ENCODE measurements at places on chromosomes 13 and 19. TPM values are rescaled to one million over a fixed set of nuclear protein-coding genes. Genes with fewer than 3 reads are reported as not detected.

The CLIP3 gene
- 0.36 TPM for total RNA-seq

The PROZ gene
- total RNA-seq: not detected

The PRODH2 gene
- total RNA-seq: not detected

The FAM216B gene
- total RNA-seq: not detected

The ZNF570 gene
- total RNA-seq: 8.8 TPM

The ANKLE1 gene
- total RNA-seq: 0.64 TPM

The PSG3 gene
- total RNA-seq: not detected

The SHISA2 gene
- total RNA-seq: under 0.01 TPM
